ENCODE measurements at places on chromosomes 1 and 21.

DNA sequence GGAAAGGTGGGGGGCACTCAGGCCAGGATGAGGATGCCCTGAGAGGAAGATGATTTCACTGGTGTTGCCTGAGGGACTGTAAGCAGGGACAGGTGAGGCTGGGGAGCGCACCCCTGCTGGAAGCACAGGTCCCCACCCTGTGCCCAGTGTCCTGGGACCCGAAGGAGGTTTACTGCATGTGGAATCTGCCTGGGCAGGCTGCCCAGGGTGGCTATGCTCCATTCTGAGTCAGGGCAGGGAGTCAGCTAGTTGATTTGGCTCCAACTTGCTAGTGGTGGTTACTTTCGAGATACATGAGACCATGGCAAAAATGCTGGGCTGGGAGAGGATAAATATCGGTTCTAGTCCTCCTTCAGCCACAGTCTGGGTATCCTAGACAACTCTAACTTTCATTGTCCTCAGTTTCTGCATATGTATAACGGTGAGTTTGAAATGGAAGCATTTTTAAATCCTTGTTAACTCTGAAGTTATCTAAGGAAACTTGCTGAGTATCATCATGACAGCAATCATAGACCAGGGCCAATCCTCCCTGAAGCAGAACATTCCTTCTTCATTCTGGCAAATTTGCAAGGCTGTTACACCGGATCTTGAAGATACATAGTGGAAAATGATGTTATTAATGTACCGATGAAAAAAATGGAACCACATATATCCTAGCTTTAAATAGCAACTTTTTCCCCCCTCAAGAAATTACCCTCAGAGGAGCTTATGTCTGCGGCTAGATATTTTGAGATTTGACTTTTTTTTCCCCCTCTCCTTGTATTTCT is 7.7 kb downstream of the TLR5 start:
- no peak for DNase-seq

- DNase-seq = no peak
These were observed 26.8 kb downstream of the KIF1B start for GRCh38 chr1:10237157-10237539.

- no peak for DNase-seq
These were observed 19.9 kb upstream of the HMGCL start for GRCh38 chr1:23845163-23845562.

DNA sequence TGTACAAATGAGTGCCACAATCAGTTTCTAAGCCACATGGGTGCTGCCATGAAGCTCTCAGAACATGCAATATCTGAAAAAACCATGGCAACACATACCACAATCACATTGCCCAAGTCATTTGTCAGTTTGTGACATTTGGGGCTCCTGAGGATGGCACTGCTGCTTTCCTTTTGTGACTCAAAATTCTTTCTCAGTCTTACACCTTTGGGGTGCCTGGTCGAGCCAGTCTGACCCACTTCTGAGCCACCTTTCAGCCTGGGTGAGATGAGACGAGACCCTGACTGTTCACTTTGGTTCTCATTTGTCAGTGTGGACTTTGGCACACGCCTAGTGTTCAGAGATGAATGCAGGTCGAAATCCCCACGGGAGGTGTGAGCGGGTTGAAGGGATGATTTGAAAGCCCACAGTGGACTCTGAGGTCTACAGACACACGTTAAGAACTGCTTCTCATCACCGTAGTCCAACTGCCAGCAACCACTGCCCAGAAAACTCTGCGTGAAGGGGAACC is 8.0 kb downstream of the BATF3 start:
- DNase-seq = no peak

DNA sequence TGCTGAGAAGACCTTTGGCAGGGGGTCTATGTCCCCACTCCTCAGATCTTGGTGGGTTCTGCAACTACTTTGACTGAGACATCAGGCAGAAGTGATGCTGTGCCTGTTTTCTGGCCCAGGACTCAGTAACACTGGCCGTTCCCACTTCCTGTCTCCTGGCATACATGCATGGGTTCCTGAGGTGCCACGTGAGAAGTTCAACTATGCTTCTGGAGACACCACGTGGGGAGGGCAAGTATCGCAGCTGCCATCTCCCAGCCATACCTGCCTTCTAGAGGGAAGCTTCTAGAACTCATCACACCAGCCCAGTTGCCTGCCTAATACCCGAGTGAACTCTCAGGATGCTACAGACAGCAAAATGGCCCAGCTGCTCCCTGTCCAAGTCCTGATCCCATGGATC is 65.8 kb downstream of the TRABD2B start:
- DNase-seq = no peak

DNA sequence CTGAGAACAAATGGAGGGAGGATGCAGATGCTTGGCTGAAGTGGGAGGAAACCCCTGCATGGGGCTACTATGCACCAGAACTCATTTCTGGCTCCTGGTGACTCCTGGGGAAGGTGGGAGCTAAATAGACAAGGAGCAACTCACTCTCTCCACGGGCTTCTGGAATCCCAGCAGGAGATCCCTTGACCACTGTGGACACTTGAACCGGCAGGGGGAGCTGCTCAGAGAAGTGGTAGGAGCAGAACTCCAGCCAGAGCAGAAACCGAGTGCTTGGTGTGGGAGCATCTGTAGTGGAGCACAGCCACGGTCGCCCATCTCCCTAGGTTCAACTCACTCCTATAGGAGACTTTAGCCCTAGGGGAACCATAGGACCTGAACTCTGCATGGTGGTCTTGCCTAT is 205.6 kb upstream of the GJB5 start:
- DNase-seq = peak; percentile 13

- no peak for DNase-seq
These were observed 18.0 kb downstream of the CD247 start for GRCh38 chr1:167500283-167500860.

DNA sequence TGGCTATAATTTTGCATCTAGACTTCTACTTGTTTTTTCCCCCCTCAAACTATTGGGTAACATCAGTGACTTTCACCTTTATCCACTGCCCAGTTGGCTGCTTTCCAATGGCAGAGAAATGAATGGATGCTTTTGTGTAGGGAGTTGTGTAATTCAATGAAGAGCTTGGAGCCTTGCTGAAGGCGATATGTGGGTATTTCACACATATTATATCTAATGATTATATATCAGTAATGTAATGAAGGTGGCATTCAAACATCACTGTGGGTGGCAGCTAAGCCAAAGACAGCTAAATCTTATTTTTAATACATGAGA is 81.2 kb downstream of the TGFB2 start:
- DNase-seq = peak; percentile 11

GRCh38 chr1:79716447-79716846 is 709.9 kb upstream of the ADGRL4 start:
- DNase-seq = no peak

- no peak for DNase-seq
These were observed 144.7 kb downstream of the ZNF281 start for GRCh38 chr1:200265104-200265503.

- DNase-seq = no peak
These were observed 171.0 kb downstream of the BRINP2 start for GRCh38 chr1:177341773-177342172.

DNA sequence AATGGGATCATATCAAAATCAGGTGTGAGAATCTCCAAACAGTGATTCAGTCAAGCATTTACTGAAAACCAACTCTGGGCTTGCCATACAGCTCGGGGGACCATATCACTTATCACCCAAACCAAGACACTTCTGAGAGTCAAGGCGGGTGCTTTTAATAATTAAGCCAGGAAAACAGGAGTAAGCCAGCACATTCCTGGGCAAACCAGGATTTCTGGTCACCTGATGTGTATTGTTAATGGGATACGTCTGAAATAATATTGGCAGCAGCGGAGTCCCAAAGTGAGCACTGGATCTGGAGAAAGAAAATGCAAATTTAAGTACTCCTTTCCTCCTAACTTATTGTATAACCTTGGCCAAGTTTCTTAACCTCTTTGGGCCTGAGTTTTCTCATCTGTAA is 17.6 kb downstream of the OSCP1 start:
- DNase-seq = no peak

DNA sequence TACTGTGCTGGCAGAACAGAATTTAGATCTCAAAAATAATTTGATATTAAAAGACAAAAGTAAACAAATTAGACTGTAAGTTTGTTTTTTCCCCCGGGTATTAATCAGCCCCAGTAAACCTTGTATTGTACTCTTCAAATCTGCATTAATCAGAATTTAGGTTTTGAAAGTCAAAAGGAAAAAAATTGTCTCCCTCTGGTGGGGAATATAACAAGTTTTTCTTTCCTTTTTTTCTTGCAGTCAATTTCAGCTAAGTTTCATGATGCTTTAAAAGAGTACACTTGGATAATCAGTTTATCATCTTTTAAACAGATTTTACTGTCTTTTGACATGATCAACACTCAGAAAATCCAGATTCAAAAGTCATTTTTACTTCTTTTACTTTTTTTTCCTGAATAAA is 134.5 kb upstream of the PKN2 start:
- DNase-seq = peak; percentile 4

GRCh38 chr1:84363019-84363418 is 35.3 kb upstream of the DNASE2B start:
- peak; percentile 2 for DNase-seq

DNA sequence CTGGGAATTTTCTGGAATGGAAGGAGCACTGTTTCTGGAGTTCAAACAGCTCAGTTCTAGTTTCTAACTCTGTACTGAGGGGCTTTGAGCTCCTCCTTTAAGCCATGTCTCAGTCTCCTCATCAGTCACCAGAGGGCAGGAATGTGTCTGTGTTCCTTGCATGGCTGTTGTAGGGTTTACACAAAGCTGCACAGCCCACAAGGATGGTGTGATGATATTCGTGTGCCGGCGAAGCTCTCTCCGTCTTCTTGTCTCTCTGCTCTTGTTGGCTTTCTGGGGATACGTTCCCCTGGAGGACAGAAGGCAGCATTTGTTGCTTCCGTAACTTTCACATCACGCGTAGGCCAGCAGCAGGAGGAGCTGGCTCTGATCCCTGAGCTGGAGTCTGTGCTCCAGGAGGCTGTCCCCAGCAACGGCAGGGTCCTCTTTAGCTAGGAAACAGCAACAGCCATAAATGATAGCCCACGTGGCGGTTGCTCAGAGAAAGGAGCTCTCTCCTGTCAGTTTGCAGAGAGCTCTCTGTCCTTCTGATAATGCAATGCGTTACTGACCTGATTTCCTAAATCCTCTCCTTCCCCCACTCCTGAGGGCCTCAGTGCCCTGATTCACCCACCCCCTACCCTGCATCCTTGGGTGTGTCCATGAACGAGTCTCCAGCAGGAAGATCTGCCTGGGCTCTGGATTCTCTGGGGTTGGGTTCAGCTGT is 189.2 kb upstream of the VAMP3 start:
- DNase-seq = peak; percentile 59

DNA sequence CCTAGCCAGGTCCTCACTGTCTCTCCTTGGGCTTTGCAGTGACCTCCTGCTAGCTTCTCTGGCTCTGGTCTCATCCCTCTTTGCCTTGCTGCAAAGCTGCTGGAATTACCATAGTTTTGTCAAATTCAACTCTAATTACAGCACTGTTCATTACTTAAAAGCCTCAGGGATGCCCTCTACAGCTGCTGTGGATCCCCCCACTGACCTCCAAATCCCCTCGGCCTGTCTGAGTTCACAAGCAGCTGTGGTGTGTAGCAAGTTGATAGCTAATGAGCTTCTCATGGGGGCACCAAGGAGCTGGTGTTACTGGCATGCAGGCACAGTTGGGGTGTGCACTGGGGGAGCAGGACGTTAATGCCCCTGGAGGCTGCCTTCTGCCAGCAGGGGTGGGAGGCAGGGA is 24.8 kb downstream of the NIPAL3 start:
- DNase-seq = no peak

DNA sequence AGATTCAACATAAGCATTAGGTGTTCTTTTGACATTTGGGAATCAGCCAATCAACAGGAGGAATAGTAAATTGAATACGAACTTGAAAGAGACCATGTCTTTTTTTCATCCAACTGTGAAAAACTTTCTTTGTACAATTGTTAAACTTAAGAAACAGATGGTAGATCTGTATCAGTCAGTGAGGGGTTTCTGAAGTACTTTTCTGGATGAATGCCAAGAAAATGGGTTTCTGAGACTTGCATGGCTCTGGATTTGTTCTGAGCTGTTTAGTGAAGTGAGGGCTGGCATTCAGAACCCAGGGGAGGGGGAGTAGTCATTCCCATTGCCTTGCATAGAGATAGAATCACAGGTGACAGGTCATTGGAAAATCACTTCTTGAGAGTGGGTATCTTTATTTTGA is 37.4 kb downstream of the PTPRC start:
- no peak for DNase-seq

- DNase-seq = no peak
These were observed 165.0 kb downstream of the TNR start for GRCh38 chr1:175578425-175578824.

GRCh38 chr21:36713746-36714145 is 14.8 kb downstream of the SIM2 start:
- no peak for DNase-seq

All from cerebellar cortex (tissue), 1 donor.